Fibroblast of lung (primary cell): ENCODE measurements at places on chromosomes 16 and 17.
A peak's percentile ranks its signal among the peaks of the same experiment; 100 is the strongest.

GRCh38 chr16:55471448-55472097, 7.4 kb upstream of the MMP2 start:
- peak; percentile 92 for DNase-seq

- no peak for DNase-seq
Observed at GRCh38 chr16:962901-963814, 7.6 kb downstream of the LMF1 start.

DNA sequence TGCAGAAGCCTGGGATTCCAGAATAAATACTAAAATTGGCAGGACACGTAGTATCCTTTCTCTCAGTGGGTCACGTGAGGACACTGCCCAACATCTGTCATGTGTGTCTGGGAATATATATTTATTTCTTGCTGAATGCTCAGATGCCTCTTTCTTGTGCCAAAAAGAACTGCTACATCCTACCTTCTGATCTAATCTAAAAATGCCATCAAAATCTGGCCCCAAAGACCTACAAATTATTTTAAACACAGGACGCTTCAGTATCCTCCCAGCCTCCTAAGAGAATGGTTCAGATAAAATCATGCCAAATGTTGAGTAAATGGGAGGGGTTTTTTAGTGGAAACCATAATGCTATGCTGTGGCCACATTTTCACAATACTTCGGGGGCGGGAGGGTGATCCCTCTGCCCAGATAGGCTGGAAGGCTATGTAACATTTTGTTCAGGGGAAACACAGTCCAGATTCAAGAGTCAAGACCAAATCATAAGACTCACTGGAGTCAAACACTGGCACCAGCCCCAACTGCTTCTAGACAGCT, 22.9 kb upstream of the CORO6 start:
- DNase-seq = peak; percentile 96

GRCh38 chr17:59388069-59388556, 56.7 kb downstream of the YPEL2 start:
- no peak for DNase-seq

DNA sequence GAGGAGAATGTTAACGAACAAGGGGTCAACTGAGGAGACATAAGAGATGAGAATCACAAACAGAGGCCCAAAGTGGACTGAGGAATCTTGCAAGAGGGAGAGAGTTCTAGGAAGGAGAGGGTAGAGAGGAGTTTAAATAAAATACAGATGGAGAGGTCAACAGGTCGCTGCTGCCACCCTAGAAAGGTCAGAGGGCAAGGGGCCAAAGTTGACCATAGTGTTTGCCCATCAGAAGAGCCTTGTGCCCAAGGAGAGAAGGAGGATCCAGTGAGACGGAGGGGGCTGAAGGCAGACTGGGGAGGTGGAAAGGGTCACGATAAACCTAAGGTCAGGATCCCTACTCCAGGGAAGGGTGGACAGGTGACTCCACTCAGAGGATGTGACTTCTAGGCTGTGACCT, 6.9 kb upstream of the ITGA3 start:
- DNase-seq = no peak
